Motor neuron (in vitro differentiated cells): ENCODE measurements at places on chromosomes 11 and 22. TPM values are rescaled to one million over a fixed set of nuclear protein-coding genes. Genes with fewer than 3 reads are reported as not detected.

DNA sequence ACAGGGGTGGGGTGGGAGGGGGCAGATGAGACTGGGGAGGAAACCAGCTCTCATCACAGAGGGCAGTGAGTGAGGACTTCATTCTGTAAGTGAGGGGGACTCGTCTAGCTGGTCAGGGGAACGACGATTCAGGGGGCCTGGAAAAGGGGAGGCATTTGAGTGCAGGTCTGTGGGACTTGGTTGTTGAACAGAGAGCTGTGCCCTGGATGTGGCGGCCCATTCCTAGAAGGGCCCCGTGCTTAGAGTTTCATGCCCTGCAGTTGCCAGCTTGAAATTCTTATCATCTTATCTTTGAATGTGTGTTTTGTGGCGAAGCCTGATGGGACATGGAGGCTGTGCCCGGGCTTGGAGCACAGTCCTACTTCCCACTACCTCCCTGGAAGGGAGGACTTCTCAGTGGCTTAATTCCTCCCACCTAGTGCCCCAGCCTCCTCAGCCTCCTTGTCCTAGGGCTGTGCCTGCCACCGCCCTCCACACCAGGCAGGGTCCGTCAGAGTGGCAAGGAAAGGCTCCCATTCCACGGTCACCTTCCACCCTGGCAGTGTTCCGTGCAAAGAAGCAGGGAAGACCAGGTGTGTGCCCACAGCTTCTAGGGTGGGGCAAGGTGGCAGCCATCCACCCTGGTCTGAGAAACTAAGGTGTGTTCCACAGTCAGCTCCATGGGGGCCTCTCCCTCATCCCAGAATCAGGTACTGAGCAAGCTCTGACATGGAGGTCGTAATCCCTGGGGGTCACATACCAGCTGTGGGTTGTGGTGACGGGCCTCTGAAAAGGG lies 59.7 kb upstream of the LMO1 start:
- ATAC-seq: no peak

DNA sequence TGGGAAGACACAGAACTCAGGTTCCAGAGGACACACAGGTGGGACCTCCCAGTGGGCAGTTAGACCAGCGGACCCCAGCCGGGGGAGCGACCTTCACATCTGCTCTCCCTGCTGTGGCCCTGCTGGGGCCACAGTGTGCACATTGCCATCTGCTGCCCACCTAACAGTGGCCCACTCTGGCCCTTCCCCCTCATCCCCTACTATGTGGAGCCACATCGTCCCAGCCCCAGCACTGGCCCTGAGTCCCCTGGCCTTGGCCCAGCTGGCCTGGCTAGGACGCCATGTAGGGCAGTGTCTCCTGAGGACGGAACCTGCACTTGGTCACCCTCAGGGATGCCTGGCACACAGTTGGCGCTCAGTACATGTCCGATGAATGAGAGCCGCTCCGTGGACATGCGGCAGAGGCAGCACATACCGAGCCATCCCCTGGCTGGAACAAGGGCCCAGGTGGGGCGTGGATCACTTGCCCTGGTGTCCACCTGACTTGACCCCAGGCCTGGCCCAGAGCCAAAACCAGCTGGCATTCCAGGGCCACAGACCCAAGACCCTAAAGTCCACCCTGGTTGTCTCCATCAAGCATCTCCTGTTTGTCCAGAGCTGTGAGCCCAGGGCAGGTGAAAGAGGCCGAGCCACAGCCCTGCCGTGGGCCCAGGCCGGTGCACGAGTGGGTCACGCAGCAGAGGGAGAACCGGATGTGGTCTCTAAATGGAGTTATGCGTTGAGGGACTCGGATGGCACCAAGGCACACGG lies 93.1 kb upstream of the FGF3 start:
- ATAC-seq: no peak

GRCh38 chr11:118139578-118139977 lies 13.0 kb downstream of the SCN4B start:
- ATAC-seq: no peak

Gene MS4A7
- total RNA-seq: 2.5 TPM in 1 of 2 replicates, not detected in the other

Gene FXYD6
- total RNA-seq: 0.70 TPM in 1 of 2 replicates, not detected in the other
